ENCODE measurements at places on chromosomes 5 and 9.

DNA sequence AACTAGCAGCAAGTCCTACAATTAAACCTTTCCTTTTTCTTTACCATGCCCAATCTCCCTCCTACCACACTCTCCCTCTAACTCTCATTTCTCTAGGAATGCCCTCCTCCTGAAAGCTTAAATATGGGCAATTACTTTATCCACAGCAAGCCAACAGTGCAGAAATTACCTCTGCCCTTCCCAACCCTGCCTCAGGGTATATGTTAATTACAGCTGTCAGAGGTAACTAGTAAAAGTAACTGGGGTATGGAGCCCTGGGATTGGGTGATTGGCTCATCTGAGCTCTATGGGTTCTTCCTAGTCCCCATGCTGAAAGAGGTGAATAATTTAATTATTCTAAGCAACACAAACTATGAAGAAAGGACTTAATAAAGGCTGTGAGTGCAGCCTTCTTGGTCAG is 478.9 kb upstream of the NMUR2 start:
- DNase-seq = no peak

DNA sequence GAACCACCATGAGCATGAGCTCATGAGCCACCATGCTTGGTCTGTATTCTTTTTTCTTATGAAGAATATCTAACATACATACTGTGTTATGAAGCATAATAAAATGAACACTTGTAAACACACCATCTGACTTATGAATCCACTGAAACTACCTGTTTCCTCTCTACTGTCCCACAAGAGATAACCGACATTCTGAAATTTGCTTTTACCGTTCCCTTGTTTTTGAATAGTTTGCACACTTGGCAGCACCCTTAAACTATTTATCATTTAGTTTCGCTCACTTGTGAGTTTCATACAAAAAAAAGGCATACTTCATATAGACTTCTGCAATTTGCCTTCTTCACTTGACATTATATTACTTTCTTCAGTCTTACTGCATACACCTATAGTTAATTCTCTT is 8.9 kb downstream of the LARS1 start:
- peak; percentile 54 for DNase-seq

DNA sequence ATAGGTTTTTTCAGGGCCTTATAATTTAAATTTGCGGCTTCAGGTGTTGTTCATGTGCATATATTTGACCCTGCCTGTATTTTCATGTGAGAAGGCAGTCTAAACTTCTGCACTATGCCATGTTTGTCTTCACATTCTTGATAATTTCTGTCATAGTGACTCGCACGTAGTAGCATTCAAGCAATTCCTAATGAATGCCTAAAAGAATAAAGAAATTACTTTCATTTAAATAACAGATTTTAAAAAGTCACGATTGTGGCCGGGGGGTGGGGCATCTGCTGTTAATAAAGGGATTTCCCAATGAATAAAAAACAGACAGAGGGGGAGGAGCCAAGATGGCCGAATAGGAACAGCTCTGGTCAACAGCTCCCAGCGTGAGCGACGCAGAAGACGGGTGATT is 318.0 kb downstream of the ADAMTS6 start:
- no peak for DNase-seq

- DNase-seq = peak; percentile 9
Measured at GRCh38 chr9:69877852-69878514, 57.4 kb downstream of the CFAP95 start.

DNA sequence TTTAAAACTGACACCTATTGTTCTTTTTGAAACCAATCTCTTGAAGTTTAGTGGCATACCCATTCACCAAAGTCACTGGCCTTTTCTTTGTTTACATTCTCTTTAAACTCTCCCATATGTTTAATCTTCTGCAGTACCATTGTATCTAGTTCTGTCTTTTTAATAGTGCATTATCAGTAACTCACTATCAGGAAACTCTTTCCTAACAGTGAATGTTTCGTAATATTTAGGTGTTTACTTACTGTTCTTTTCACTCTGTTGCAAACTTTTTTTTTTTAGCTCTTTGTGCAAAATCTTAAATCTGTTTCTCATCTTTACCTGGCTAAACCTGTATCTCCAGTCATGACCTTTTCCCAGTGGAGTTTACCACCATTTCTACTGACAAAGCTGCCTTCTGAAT is 17.2 kb downstream of the SMAD5 start:
- DNase-seq = no peak

DNA sequence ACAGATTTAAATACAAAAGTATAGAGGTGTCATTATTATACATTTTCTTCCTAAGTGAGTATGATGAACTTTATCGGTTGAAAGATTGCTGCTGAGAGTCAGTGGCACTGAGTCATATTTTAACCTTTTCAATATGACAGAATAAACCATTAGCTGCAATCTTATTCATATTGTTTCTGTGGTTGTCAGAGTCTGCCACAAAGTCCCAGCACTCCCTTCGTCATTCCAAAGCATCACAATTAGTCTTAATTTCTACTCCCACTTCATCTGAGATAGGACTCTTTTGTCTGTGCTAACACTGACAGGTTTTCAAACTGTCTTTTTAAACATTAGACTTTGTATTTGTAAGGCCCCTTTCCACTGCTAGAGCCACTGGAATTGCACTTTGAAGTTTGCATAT is 656.9 kb downstream of the MTRR start:
- DNase-seq = no peak
